ENCODE measurements at places on chromosomes 4 and X. TPM values are rescaled to one million over a fixed set of nuclear protein-coding genes. Genes with fewer than 3 reads are reported as not detected.

DNA sequence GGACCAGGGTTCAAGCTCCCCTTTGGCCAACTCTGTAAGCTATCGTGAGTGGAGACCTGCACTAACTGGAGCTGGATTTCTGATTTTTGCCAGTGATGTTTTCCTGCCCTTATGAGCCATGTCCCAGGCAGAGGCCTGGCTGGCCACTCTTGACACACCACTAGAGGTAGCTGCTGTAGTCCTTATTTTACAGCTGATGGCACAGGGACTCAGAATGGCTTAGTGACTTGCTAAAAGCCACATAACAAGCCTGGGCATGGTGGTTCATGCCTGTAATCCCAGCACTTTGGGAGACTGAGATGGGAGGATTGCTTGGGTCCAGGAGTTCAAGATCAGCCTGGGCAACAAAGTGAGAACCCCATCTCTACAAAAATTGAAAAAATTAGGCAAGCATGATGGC lies 33.4 kb downstream of the CYTL1 start:
- DNase-seq, result no peak
- no peaks in the 10 kb centered on the region for H3K27me3 ChIP-seq
- H3K4me1 ChIP-seq, result peaks cover under 1% of the 10 kb centered on the region
- no peak overlapping the region for H3K27ac ChIP-seq

DNA sequence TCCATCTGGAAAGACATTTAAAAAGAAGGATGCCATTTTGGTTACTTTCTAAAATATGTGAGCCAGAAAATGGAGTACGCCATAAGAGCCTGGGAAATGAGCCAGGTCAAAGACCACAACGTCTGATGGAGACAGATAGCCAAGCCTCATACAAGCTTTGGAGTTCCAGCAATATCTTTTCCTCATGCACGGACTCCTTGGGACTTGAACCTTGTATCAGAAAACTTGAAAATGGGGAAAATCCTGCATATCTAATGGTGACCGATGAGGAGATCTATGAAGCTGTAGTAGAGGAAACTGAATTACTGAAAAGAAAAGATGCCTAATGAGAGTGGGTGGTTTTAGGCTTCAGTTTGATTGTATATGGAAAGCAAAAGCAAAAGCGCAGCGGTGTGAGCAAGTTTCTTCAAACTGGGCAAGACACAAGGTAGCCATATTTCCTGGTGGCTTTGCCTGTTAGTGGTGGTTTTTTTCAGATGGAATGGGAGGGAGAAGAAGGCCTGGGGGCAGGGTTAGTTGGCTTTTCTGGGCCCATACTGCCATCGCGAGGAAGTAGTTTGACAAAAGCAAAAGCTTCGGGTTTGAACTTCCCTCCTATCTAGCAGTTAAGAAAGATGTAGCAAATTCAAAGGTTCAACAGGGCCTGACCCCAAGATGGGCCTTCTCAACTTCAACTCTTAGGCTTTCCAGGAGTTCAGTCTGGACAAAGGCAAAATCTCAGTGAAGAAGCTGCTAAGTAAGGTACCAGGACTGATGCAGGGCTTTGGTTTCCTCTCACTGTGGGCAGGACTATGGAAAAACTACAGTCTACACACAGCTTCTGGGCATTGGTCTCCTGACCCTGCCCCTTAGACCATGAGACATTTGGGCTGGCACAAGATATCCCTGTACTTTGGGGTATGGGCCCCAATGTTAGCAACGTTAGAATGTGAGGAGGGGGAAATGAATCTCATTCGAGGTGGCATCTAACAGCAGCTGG lies 210.0 kb upstream of the STK26 start:
- no peaks in the 10 kb centered on the region for H3K36me3 ChIP-seq
- no peaks in the 10 kb centered on the region for H3K27me3 ChIP-seq
- no peaks in the 10 kb centered on the region for H3K4me1 ChIP-seq
- DNase-seq, result peak; percentile 24

DNA sequence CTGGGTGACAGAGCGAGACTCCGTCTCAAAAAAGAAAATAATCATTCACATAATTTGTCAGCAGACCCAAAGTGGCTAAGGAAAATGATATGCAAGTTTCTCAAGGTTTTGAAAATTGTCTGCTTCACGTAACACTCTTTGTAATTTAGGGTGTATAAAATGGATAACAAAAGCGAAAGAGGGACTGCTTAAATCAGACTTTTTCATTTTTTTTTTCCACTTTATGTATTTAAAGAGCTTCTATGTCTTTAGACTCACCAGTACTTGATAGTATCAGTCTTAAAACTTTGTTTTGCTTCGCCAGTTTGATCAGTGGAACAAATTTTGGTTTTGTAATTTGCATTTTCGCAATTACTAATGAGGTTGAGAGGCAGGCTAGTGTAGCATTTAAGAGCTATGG lies 34.6 kb downstream of the USP9X start:
- H3K27me3 ChIP-seq, result no peaks in the 10 kb centered on the region
- DNase-seq, result no peak
- no peaks in the 10 kb centered on the region for H3K36me3 ChIP-seq
- no peak overlapping the region for H3K27ac ChIP-seq
- H3K4me1 ChIP-seq, result no peaks in the 10 kb centered on the region
- no peak overlapping the region for H3K4me3 ChIP-seq

DNA sequence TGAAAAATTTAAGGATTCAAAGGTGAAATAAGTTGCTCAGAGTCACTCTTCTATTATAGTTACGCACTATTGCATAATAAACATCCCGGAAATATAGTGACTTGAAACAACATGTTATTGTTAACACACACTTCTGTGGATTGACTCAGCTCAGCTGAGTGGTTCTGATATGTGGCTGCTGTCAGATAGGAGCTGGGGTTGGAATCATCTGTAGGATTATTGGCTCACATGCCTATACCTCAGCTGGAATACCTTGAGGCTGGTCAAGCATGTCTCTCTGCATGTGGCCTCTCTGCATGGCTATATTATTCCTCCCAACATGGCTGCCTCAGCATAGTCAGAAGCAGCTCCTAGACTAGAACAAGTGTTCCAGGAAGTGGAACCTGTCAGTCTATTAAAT lies 486.7 kb upstream of the MAGEB2 start:
- no peaks in the 10 kb centered on the region for H3K27me3 ChIP-seq
- H3K27ac ChIP-seq, result no peak overlapping the region
- H3K4me3 ChIP-seq, result no peak overlapping the region
- H3K36me3 ChIP-seq, result no peaks in the 10 kb centered on the region
- no peak for DNase-seq
- H3K4me1 ChIP-seq, result no peaks in the 10 kb centered on the region

DNA sequence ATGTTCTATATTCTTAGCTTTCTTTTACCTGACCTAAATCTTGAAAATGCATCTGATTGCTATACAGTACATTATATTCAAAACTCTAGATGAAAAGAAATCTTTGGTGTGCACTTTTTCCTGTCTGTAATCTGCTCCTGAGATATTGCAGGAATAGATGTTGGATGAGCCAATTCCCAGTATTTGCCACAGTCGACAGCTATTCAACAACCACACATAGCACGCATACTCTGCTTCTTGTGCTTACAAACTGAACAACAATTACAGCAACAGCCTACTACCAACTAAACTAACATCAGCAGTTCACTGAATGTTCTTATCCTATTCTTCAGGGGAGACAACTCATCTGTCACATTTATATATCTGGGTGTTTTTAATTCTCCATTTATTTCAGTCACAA lies 573.9 kb upstream of the GRID2 start:
- H3K27ac ChIP-seq, result no peak overlapping the region
- no peaks in the 10 kb centered on the region for H3K4me1 ChIP-seq
- no peaks in the 10 kb centered on the region for H3K36me3 ChIP-seq
- no peak overlapping the region for H3K4me3 ChIP-seq

- DNase-seq, result no peak
- H3K4me1 ChIP-seq, result no peaks in the 10 kb centered on the region
- no peak overlapping the region for H3K27ac ChIP-seq
- no peaks in the 10 kb centered on the region for H3K27me3 ChIP-seq
- no peak overlapping the region for H3K4me3 ChIP-seq
- no peaks in the 10 kb centered on the region for H3K36me3 ChIP-seq
These were observed 69.0 kb upstream of the IL15 start for GRCh38 chr4:141567326-141567915.

DNA sequence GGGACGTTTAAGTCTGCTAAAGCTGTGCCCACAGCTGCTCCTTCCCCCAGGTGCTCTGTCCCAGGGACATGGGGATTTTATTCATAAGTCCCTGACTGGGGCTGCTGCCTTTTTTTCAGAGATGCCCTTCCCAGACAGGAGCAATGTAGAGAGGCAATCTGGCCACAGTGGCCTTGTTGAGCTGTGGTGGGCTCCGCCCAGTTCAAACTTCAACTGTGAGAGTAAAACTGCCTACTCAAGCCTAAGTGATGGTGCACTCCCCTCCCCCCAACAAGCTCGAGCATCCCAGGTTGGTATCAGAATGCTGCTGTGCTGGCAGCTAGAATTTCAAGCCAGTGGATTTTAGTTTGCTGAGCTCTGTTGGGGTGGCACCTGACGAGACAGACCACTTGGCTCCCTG lies 1371.4 kb downstream of the ADGRL3 start:
- H3K4me3 ChIP-seq, result no peak overlapping the region
- no peak overlapping the region for H3K27ac ChIP-seq
- no peaks in the 10 kb centered on the region for H3K27me3 ChIP-seq
- DNase-seq, result no peak

GRCh38 chr4:3468804-3469203 lies 5.7 kb downstream of the DOK7 start:
- DNase-seq, result no peak
- H3K4me3 ChIP-seq, result no peak overlapping the region
- H3K27ac ChIP-seq, result no peak overlapping the region
- H3K27me3 ChIP-seq, result peaks cover 53% of the 10 kb centered on the region

DNA sequence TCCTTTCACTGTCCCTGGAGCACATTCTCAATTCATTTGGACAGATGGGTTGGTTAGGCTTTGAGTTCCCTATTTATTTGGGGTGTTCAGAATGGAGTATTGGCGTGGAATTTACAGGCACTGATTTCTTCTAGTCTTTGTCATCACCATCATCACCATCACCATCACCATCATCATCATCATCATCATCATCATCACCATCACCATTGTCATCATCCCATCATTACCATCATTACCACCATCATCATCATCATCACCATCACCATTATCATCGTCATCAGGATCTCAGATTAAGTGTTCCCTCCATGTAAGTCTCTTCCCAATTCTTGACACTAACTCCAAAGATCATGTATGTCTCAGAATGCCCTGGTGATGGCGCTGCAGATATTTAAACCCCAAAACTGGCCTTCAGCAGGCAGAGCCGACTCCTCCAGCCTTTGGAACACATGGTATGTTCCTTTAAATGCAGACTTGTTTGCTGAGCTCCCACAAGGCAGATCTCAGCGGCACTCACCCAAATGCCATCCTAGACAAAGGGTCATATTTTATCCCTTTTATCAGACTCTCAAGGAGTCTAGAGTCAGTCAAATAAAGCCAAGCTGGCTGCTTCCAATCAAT lies 19.8 kb upstream of the FAM9A start:
- no peak overlapping the region for H3K4me3 ChIP-seq
- no peaks in the 10 kb centered on the region for H3K4me1 ChIP-seq
- H3K27ac ChIP-seq, result no peak overlapping the region
- DNase-seq, result no peak
- no peaks in the 10 kb centered on the region for H3K36me3 ChIP-seq
- H3K27me3 ChIP-seq, result no peaks in the 10 kb centered on the region

- H3K27ac ChIP-seq, result no peak overlapping the region
- no peak for DNase-seq
- H3K4me3 ChIP-seq, result no peak overlapping the region
- H3K36me3 ChIP-seq, result no peaks in the 10 kb centered on the region
- no peaks in the 10 kb centered on the region for H3K27me3 ChIP-seq
These were observed 150.6 kb downstream of the IL15 start for GRCh38 chr4:141786946-141787345.

DNA sequence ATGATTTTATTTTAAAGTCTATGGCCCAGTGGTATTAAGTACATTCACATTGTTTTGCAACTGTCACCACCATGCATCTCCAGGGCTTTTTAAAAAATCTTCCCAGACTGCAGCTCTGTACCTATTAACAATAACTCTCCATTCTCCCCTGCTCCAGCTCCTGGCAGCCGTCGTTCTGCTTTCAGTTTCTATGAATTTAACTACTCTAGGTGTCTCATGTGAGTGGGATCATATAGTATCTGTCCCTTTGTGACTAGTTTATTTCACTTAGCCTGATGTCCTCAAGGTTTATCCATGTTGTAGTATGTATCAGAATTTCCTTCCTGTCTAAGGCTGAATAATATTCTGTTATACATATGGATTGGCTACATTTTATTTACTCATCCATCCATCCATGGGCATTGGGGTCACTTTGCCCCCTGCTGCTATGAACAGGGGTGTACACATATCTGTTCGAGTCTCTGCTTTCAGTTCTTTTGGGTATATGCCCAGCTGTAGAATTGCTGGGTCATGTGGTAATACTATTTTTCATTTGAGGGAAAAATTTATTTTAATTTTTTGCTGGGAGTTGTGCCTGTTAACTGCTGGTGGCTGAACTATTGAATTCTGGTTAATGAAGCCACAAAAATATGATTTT lies 131.3 kb downstream of the ARHGAP10 start:
- DNase-seq, result no peak
- H3K27ac ChIP-seq, result peak overlapping the region; percentile 90
- H3K36me3 ChIP-seq, result no peaks in the 10 kb centered on the region
- peaks cover 52% of the 10 kb centered on the region for H3K4me1 ChIP-seq
- H3K4me3 ChIP-seq, result no peak overlapping the region

DNA sequence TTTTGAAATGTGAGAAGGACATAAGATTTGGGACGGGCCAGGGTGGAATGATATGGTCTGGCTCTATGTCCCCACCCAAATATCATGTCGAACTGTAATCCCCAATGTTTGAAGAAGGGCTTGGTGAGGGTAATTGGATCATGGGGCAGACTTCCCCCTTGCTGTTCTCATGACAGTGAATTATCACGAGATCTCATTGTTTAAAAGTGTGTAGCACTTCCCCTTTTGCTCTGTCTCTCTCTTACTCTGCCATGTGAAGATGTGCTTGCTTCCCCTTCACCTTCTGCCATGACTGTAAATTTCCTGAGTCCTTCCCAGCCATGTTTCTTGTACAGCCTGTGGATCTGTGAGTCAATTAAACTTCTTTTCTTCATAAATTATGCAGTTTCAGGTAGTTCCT lies 17.5 kb downstream of the MTMR8 start:
- H3K4me1 ChIP-seq, result no peaks in the 10 kb centered on the region
- no peak overlapping the region for H3K27ac ChIP-seq
- H3K27me3 ChIP-seq, result no peaks in the 10 kb centered on the region
- peaks cover 9% of the 10 kb centered on the region for H3K36me3 ChIP-seq
- no peak for DNase-seq

Gene ZNF330
- 20.5 TPM for total RNA-seq

Gene PNMA3
- total RNA-seq, result 0.30 TPM

Gene PHKA2
- 18.0 TPM for total RNA-seq

Gene AVPR2
- total RNA-seq, result 9.3 TPM

Gene TLR10
- total RNA-seq, result not detected

Gene ARHGEF6
- 31.5 TPM for total RNA-seq

Gene ANK2
- total RNA-seq, result 63.9 TPM

Gene CD38
- 12.1 TPM for total RNA-seq

Gene CHRDL1
- 145 TPM for total RNA-seq

Gene GIMD1
- not detected for total RNA-seq

Gene MAGEA8
- not detected for total RNA-seq

Gene MAML3
- total RNA-seq, result 10.5 TPM

Gene PABPC1L2B
- total RNA-seq, result not detected
